ENCODE measurements at places on chromosomes 2 and 18.
A peak's percentile ranks its signal among the peaks of the same experiment; 100 is the strongest.

GRCh38 chr2:15588329-15588919 lies 3.2 kb upstream of the DDX1 start:
- peak; percentile 30 for DNase-seq

- no peak for DNase-seq
Measured at GRCh38 chr2:86274918-86275275, 62.5 kb downstream of the REEP1 start.

DNA sequence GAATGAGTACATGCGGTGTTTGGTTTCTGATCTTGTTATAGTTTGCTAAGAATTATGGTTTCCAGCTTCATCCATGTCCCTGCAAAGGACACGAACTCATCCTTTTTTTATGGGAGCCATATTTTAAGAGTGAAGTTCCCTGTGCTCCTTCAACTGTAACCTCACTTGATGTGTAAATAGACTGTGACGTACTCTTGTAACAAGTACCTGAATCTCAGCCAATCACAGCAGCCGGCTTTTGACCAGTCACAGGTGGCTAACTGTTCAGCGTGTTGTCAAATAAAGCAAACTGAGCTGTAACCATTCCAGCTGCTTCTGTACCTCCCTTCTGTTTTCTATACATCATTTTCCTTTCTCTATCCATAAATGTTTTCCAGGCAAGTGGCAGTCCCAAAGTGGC lies 774.3 kb upstream of the HS6ST1 start:
- DNase-seq = no peak

DNA sequence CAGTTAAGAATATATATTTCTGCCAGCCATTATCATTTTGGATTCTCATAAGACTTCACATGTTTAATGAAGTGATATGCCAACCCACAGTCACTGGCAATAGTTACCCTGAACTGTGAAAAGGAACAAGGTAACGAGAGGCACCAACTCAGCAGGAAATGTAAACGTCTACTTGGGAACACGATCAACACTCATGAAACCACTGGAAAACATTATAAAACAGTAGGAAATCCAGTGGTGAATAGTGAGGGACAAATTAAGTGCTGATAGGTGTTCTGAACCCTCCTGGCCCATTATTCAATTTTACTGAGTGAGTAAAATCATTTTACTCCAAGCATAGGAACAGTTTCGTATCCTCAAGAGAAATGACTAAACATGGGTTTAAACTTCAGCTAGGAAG lies 17.1 kb downstream of the CCDC68 start:
- DNase-seq = no peak

DNA sequence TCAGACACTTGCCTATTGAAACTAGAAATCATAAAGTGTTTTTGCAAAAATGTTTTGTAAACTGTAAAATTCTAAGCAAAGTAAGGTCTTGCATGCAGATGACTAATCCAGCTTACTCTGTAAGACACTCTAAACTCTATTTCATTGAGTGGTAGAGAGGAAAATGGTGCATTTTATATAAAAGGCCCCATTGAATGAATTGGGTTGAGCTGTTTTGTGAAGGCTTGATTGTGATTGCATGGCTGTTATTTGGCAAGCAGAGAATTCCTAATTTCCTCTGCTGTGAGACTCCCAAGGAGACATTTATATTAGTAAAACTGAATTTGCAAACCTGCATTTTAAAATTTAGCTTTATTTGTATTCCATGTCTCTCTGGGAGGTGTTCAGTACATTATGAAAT lies 234.5 kb downstream of the PARD3B start:
- DNase-seq = no peak

- DNase-seq = no peak
Measured at GRCh38 chr2:139946690-139947089, 1166.5 kb upstream of the NXPH2 start.

GRCh38 chr2:27545348-27546141 lies 37.3 kb upstream of the ZNF512 start:
- no peak for DNase-seq

DNA sequence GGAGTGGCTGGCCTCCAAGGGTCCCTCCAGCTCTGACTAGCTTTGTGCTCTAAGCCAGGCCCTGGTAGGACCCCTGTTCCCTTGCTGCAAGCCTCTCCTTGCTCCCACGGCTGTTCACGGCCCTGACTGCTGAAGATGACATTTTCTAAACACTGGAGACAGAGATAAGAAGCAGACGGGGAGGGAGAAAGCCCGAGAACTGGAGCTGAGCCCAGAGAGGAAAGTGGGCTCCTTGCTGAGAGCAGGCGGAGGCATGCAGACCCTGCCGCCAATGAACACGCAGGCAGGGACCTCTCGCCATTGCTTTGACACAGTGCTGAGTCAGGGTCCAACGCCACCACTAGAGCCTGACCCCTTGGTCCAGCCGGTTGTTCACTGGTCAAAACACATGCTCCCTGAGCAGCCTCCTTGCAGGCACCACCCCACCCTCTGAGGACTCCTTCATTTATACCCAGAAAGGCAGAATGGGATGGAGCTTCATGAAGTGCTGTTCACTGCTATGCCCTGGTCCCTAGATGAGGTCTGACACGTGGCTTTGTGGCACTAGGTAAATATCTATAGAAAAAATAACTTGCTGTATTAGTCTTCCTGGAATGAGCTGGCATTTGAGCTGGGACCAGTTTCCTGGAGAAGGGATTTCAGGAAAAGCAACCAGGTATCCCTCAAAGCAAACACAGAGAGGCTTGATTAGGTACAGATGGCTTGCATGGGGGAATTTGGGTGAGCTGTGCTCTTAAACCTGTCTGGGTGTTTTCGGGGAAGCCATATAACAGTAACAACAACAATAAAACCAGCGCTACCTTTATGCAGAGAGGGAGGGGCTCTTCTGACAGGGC lies 65.7 kb downstream of the MCFD2 start:
- no peak for DNase-seq

DNA sequence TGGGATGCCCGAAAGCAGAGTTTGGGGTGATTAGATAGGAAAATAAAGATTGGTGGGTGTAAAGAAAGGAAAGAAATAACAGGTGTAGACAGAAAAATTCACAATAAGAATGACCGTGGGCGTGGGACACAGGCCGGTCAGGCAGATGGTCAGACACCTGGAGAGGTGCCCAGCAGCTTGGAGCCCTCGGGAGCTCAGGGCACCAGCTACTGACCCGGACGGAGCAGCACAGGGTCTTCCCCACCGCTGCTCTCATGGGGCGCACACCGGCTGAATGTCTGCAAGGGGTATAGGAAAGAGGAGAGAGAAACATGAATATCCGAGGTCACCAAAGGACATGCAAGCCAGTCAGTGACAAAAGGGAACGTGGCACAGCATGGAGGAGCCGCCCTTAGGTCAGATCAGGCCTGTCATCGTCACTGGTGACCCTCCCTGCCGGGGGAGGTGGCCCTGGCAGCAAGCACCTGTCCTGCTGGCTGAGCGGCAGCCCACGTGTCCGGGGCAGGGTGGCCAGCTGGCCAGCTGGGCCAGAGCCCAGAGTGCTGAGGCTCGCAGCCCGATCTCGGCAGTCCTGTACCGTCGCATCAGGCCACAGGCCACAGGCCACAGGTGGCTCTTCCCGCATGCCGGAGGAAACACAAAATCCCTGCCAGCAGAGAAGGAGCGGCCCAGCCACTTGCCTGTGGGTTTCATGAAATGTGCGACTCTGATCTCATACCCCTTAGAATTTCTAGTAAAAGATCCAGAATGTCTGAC lies 112.0 kb upstream of the NDUFV2 start:
- DNase-seq = no peak

DNA sequence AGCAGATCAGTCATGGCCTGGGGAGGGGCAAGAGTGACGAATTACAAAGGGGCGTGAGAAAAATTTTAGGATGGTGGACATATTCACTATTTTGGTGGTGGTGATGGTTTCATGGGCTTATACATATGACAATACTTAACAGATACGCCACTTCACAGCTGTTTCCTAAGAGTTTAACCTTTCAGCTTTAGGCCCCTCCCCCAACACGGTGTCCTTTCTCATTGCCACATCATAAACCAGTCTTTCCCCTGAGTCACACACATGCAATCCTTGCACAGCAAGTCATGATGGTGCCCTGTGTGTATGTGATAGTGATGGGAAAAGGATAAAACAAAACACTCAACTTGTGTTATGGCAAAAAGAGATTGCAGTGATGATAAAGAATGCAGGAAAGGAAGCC lies 47.6 kb upstream of the IL1R1 start:
- DNase-seq = peak; percentile 78

DNA sequence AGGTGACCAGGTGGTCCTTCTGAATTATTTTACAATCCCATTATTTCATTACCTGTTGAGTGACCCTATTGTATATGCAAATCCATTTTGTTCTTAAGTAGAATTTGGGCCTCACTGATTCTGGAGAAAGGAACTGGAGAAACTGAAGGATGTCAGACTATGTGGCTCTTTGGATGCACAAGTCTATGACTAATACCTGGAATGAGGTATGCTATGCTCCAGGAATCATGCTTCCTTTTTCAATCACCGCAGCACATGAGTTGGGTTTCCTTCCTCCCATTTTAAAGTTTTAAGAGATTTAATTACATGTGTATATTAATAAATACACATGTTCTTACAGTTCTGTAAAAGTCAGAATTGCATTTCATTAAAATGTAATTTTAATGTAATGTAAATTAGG lies 253.9 kb upstream of the VWC2L start:
- DNase-seq = no peak

DNA sequence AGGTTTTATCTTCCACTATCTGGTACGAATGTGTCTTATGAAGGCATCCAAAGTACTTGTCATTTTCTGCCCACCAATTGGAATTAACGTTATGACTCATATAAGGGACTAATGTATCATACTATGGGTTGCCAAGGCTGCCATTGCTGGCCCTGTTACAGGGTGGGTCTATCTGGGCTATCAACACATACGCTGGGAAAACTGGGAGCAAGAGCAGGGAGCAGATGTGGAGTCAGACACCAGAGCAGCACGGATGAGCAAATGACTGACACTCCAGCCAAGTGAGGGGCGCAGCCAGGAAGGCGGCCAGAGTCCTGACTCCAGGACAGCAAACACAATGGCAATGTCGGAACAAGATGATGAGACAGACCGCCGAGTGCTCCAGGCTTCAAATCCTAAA lies 145.9 kb downstream of the COPS8 start:
- DNase-seq = no peak

DNA sequence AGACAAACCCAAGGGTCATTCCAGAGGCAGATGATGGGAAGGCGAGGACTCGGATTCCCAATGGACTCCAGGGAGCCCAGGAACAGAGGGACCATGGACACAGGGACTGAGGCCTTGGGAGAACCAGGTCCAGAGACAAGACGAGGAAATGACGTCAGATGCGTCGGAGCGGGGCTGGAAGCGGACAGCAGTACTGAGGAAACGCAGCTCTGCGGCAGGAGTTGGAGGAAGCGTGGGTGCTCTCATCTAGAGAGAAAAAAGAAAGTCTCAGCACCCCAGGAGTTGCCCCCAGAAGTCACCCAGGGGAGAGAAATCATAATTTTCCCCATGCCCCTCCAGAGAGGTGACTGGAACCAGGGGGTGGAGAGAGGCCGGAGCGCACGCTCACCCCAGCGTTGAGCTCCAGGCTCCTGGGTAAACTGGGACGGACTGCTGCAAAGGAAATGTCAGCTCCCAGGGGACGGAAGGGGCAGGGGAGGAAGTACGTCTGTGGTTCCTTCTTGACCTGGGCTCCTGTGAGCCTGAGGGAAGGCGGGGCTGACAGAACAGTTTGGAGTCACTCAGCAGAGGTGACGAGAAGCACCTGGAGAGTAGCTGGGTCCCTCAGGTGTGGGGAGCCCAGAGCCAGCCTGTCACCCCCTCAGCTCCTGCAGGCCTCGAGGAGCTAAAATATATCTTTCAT lies 44.7 kb downstream of the CMPK2 start:
- DNase-seq = no peak

DNA sequence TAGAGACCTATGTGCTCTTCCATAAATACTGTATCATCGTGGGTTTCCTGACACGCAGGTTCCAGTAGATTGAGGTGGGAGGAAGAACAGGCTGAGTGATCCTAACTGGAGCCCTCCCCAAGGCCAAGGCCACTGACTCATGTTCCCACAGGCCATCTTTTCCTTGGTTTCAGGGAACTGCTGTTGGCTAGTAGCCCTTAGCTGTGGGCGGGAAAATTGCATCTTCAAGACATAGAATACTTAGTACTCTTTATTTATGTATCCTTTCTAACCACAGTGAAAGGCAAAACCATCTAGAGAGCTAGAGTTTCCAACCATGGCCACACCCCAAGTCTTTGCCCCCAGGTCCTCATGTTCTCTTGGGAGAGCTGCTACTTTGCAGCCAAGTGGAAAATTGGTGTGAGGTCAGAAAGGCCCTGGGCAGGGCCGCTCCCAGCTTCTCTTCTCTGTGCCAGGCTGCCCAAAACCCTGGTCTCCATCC lies 55.9 kb downstream of the COPS8 start:
- peak; percentile 90 for DNase-seq

GRCh38 chr18:58687871-58688308 lies 16.6 kb downstream of the MALT1 start:
- DNase-seq = no peak

DNA sequence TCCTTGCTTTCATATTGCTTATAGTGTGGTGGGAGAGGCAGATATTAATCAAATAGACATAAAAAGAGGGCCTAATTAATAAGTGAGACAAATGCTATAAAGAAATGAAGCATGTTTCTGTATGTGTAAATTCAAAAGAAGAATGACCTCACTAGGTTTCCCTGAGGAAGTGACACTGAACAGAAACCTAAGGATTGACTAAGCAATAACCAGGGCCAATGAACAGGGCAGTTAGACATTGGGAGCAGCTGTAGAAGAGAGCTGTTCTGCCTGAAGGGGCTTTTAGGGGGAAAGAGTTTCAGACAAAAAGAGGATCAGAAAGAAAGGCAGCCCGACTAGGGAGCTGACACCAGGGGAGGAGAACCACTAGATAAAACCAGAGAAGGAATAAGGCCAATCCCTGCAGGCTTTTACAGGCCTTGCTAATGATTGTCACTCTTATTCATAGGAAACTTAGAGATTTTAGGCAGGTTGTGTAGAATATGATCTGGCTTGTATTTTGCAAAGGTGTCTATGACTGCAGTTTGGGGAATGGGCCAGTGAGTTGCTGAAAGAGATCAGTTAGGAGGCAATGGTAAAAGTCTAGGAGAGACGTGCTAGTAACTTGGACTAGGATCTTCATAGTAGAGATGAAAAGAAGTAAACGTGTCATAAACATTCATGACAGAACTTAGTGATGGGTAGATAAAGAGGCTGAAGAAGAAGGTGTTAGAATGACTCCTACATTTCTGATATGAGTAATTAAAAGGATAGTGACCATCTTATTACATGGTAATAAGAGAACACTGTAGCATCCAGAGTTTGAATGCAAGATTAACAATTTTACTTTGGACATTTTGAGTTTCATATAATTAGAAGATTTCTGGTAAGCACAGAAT lies 26.8 kb upstream of the NABP1 start:
- DNase-seq = no peak

Data from fibroblast of the conjunctiva (primary cell).